ENCODE measurements at places on chromosomes 6 and 20.

GRCh38 chr20:58586565-58587093, 64.5 kb upstream of the STX16 start:
- DNase-seq: no peak

DNA sequence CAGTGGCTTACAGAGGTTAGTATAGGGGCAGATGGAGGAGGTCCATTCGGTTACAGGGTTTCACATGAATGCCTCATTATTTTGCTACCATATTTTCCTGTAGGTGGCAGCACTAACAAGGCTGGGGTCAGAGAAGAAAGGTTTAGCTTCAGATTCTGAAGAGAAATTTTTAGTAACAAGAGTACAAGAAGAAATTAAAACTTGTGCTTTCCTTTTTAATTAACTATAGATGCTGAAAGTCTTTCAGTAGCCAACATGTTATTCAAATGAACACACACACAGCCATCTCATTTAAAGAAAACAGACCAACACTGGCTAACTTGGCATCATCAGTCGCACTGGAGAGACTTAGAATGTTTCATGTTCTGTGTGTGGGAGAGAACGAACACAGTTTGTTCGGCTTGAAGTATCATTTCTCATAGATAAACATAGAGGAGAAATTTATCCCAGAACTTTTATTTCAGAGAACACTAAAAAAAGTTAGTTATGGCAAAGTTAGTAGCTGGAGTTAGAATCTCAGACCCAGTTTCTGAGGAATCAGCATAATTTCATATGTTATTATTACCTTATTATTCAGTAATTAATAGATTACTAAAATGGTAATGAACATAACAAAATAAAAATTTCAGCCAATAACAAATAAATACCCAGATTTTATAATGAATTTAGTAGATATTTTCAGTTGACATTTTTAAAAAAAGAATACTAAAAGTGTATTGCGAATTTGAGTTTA, 314.0 kb upstream of the RSPO3 start:
- DNase-seq: peak; percentile 50

DNA sequence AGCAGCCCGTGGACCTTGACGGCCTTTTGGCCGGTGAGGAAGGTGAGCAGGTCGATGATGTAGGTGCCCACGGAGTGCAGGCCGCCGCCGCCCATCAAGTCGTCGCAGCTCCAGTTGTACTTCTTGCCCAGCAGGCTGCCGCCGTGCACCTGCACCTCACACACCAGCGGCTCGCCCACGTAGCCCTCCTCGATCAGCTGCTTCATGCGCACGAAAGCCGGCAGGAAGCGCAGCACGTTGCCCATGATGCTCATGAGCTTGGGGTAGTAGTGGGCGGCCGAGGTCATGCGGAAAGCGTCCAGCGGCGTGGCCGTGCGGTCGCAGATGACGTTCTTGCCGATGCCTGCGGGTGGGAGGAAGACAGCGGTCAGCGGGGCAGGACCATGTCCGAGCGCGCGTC, 37.0 kb upstream of the TBC1D7 start:
- no peak for DNase-seq

- DNase-seq: peak; percentile 80
Observed at GRCh38 chr20:25014816-25015215, 22.3 kb upstream of the APMAP start.

DNA sequence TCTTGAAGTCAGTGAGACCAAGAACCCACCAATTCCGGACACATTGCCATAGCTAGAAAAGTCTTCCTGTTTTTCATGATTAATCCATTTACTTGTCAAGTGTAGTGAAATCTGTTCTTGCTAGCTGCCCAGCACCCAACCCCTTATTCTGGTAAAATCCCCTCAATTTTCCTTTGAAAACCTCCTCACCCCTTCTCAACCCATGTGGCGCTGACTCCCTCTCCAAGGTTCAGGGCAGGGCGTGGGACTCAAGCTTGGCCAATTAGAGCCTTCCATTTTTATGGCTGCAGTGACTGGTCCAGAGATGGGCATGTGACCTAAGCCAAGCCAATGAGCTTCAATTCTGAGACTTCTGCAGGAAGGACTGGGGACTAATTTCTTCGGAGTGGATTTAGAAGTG, 9.8 kb upstream of the ZBP1 start:
- no peak for DNase-seq

- DNase-seq: no peak
Observed at GRCh38 chr6:82780334-82780733, 285.3 kb downstream of the UBE3D start.

DNA sequence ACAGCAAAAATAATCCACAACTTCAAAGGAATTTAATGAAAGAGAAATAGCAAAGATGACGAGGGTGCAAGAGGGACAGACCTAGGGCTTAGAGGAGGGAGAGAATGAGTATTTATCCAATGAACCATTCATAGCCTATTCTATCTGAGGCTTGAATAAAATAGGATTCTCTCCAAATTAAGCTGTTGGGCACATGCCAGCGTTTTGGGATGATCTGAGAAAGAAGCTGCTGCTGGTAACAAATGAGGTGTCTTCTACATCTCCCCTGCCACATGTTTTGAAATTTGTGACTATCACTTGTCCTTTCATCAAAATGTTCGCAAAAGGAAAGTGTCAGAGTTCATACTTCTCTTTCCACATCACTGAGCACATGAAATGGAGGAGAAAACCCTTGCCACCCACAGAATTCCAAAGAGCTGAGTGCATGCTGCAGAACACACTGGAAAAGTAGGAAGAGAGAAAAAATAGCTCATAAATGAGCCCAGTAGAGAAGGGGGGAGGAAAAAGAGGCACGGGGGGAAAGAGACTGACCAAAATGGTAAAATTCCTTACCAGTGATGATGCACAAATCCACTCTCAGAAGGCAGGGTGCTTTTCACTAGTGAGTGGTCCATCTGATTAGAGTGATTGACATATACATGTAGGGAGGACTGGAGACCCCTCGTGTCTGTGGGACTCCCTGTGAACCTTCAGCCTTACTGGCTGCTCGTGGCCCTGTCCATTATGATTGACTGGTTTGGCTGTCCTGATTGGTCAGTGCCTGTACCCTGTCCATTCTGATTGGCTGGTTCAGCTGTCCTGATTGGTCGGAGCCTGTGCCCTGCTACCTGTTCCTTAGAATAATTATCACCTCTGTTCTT, 180.5 kb downstream of the OGFRL1 start:
- DNase-seq: no peak

DNA sequence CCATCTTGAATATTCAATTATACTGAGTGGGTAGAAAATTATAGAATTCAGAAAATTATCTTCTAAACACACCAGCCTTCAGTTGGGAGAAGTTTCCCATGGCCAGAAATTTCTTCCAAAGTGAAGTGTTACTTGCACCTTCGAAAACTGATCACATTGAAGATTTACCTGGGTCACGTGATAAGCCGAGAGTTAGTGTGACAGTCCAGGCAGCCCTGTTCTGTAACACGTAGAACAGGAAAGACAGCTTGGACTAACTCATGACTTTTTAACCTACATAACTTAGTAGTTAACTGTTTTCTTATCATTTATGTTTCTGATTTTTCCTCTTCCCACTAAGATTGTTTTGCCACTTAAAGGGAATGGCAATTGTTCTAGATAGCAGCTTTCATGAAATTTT, 118.3 kb upstream of the MTHFD1L start:
- DNase-seq: no peak

DNA sequence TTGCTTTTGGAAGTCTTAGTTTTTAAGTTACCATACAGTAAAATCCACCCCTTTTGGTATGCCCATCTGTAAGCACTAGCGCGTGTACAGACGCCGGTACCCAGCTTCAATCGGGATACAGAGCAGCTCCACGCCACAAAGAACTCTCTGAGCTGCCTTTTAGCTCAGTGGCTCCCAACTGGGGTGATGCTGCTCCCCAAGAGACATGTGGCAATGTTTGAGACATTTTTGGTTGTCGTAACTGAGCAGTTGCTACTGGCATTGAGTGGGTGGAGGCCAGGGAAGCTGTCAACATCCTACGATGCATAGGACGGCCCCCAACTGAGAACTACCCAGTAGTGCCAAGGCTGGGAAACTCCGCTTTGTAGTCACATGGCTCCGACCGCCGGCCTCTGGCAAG, 73.3 kb downstream of the BMP7 start:
- no peak for DNase-seq

DNA sequence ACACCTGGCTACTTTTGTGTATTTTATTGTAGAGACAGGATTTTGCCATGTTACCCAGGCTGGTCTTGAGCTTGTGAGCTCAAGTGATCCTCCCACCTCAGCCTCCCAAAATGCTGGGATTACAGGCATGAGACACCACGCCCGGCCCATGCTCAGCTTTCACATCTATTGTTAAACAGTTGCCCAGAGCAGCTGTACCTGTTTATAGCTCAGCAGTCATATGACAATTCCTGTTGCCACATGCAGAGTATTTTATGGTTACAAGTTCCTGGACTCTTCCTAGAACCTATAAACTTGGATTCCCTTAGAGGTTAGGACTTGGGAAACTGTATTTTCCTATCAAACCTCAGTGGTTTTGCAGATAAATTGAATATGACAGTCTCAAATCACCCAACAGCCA, 188.3 kb upstream of the KCNG1 start:
- no peak for DNase-seq

GRCh38 chr6:82415820-82416219, 52.2 kb downstream of the TPBG start:
- DNase-seq: no peak

GRCh38 chr6:132961122-132961521, 146.8 kb downstream of the RPS12 start:
- DNase-seq: no peak

GRCh38 chr6:154363821-154364220, 7.2 kb upstream of the IPCEF1 start:
- DNase-seq: no peak

DNA sequence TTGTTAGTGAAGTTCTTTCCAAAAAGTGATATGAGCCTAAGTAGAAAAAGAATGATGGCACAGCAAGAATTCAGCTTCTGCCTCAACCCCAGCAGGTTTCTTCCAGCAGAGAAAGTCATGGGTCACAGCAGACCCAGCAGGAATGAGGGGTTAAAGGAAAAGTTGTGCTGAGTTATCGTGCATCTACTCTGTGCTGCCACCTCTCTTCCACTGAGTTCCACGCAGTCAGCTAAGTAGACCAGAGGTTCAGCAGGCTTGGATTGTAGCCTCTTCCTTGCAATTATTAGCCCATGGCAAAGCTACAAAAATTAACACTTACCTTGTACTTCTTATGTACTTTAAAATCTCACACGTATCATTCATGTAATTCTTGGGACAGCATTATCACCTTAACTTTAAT, 510.8 kb downstream of the PTPRT start:
- no peak for DNase-seq

- no peak for DNase-seq
Observed at GRCh38 chr6:170188571-170189001, 102.3 kb downstream of the DLL1 start.

DNA sequence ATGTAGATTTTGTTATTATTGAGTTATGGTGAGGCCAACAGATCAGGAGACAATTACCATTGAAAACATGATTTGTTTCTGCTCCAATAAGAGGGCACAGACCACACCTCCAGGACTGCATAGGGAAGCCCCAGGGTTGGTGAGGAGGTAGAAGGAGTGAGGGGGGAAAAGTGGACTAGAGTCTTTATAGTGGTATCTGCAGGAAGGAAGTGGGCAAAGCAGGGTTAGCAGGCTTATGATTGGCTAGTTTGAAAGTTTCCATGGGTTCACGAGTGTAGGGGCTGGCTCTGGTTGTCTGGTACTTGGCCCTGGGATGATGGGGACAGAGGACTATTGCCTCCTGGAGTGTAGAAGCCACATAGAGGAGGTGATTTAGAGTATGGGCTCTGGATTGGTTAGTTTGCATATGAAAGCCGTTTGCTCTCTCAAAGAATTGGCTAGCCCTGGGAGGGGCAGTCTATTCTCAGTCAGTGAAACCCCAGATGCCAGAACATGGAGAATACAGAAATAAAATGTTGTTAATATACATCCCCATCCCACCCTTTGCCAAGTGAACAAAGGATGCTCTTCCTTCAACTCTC, 156.6 kb downstream of the KLHL32 start:
- DNase-seq: no peak

DNA sequence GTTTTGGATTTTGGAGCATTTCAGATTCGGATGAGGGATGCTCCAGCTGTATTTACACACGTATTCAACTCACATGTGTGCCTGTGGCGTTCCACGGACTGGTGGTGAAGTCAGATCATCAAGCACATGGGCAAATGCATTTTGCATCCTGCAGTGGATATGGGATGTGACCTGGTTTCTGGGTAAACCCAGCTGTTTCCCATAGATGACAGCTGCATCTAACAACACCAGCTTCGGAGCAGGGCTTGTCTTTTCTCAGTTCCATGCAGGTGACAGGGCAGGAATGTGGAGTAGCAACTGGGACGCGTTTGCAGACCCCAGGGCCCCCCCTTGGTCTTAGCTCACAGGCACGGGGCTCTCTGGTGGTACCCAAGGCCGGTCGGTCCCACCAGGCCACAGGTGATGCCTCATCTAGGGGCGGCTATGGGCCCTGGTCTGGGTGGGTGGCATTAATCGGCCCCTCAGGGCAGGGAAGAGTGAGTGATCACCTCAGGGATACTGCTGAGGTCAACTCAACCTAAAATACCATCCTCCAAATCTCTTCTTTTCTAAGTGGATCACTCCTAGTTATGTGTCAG, 83.2 kb downstream of the RAMACL start:
- DNase-seq: no peak

DNA sequence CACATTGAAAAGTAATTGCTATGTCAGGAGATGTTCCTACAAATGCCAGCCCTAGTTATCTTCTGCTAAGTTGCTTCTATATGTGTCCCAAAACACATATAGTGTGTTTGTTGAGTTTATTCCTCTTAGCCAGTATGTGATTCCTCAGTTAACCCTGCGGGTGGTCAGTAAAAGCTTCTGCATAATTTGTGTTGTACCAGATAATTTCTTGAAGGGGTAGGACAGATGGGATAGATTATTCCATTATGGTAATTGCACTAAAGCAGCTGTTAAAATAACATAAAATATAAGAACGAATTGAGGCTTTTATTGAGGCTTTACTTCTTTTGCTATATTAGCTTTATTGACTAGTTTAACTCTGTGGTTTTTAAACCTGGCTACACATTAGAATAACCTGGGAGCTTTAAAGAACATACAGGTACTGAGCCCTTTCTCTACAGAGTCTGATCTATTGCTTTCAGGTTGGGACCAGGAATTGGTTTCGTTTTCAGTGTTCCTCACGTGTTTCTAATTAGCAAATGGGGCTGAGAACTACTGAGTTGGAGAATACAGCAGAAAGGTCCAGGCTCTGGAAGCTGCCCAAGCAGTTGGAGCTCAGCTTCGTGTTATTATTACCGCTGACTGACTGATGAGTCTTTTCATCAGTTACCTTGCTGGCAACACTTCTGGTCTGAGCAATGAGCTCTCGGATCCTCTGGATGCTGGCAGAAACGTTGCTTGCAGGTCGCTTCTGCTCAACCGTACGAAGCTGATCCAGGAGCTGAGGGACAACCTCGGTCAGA, 56.9 kb downstream of the FAM229B start:
- peak; percentile 75 for DNase-seq

DNA sequence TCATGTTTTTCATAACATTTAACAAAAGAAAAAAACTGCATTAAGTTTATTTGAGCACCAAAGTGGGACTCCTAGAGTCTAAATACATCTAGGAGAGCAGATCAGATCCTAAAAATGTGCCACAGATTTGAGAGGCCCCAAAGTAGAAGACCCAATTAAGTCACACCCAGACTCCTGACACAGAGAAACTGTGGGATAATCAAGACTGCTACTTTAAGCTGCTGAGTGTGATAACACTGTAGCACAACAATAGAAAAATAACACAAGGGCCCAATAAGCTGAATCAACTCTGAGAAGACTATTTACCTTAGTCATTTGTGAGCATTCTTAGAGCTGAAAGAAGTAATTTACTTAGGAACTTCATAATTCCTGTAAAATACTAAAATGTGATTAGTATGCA, 26.0 kb downstream of the TRDN start:
- DNase-seq: no peak
